Renal cortex interstitium (tissue), 15 donors: ENCODE measurements at places on chromosomes 6 and 20. TPM values are rescaled to one million over a fixed set of nuclear protein-coding genes. Genes with fewer than 3 reads are reported as not detected.

- DNase-seq: no peak
Observed at GRCh38 chr6:48713612-48714011, 602.6 kb upstream of the PTCHD4 start.

GRCh38 chr6:110693296-110693695, 122.0 kb downstream of the CDK19 start:
- DNase-seq: no peak

DNA sequence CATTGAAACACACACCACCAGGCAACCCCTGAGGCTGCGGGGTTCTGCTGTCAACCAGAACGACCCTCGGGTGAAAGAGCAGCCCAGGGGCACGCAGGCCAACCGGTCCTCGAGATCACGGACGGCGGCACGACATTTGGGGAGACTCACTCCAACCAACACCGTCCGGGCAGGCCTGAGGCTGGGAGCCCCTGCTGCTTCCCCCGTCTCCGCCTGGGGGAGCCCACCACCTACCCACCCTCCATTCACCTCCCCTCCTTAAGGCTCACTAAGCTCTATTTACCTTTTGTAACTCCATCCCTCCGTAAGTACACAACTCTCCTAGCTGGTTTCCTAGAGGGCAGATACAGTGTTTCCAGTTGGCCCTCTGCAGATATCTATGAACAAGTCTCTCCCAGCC, 971.3 kb upstream of the DEFB115 start:
- DNase-seq: no peak

DNA sequence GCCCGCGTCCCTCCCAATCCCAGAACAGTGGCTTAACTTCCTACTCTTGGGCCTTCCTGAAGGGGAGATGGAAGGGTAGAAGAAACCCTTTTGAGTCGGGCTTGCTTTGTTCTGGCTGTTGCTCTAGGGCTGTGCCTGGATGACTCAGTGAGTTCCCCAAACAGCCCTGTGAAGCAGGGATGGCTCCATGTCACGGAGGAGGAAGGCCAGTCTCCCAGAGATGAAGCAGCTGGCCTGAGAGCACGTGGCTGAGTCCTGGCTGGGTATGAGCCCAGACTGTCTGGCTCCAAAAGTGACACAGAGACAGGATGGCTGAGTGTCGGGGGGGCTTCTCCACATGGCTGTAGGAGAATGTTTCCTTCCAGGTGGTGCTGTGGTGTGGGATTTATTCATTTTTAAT, 4.6 kb downstream of the SYTL3 start:
- DNase-seq: no peak

- peak; percentile 79 for DNase-seq
Observed at GRCh38 chr20:50645253-50646068, 45.9 kb downstream of the RIPOR3 start.

DNA sequence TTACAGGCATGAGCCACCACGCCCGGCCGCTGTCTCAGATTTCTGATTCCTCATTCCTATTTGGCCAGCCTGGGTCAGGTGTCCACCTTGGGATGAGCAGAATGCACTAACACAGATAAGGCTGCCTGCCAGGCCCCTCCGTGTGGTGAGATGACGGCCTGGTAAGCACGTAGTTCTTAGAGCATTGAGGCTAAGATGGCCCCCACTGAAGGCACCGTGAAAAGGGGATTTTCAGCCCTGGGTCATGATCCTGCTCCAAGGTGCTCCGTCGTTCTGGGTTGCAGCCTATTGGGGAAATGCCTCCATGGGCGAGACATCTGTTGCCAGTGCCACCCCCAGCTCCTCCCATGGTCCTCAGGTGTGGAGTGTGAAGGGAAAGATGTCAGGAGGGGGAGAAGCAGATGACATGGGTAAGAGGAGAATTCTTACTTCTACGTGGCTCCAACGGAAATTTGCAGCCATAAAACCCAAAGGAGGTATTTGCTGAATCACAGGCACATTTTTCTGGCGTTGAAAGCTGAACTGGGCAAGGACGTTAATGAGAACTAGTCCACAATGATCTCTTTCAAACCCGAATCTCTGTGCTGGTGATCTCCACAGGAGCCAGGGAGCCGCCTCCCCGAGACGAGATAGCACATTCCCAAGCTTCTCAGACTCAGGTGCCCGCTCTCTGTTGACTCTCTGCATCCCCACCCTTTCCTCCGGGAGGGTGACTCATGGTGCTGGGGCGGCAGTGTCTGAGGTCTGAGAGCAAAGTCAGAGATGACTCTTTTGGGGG, 34.0 kb upstream of the BMP6 start:
- DNase-seq: no peak

GRCh38 chr6:165458134-165458533, 148.7 kb upstream of the C6orf118 start:
- no peak for DNase-seq

GRCh38 chr20:3276680-3277015, 37.7 kb upstream of the SLC4A11 start:
- no peak for DNase-seq

DNA sequence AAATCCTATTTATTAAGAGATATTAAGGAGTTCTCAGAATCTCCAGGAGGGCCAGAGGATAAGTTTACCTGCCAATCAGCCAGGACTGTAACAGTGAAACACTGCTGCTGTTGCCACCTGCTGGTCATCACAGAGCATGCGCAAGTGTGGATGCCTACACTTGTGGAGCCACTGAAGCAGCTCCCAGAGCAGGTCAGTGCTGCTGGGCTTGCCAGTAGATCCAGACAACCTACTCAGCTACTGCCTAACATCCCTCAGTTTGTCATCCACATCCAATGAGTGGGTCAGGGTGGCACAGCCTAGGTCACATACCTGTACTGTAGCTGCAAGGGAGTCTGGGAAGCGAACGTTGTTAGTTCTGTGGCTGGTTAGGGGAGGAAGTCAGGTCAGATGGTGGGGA, 18.3 kb upstream of the NHSL1 start:
- no peak for DNase-seq

DNA sequence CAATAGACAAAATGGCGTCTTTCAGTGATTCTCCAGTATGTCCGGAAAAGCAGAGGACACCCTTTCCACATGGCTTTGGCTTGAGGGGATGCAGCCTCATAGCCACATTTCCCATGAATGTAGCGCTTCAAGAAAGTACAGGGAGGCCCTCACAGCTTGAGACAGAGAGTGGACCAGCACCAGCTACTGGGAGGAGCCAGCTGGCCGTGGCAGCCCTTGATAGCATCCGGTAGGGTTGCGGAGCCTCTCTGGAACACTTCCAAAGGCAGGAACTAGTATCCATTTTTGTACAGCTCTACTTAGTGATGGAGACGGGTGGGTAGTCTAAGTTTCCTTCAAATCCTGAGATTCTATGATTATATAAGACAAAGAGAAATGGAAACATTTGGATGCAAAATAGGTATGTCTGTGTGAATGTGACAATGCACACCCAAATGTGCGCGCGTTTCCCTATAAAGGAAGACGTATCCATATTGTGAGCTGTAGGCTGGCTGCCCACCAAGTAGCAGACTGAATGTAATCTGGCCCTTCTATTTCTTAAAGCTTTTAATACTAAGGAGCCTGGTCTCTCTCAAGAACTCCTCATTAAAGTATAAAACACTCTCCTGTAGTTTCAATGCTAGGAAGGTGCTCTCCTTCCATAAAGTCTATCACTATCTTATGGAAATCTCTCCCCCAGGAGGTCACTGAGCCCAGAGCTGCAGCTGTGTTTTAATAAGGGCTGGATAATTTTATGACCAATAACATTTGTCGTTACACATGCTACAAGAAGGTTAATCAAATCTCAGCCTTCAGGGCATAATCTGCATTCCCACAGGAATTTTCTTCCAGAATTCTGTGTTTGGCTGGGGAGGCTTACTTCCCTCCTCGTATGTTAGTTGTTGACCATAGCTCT, 74.0 kb downstream of the SOBP start:
- no peak for DNase-seq

GRCh38 chr6:9178071-9178470, 742.7 kb upstream of the SLC35B3 start:
- DNase-seq: no peak

- no peak for DNase-seq
Observed at GRCh38 chr6:78059171-78059570, 406.3 kb downstream of the MEI4 start.

- no peak for DNase-seq
Observed at GRCh38 chr6:149118737-149119653, 198.5 kb upstream of the TAB2 start.

GRCh38 chr6:20182926-20183521, 29.2 kb downstream of the MBOAT1 start:
- no peak for DNase-seq

DNA sequence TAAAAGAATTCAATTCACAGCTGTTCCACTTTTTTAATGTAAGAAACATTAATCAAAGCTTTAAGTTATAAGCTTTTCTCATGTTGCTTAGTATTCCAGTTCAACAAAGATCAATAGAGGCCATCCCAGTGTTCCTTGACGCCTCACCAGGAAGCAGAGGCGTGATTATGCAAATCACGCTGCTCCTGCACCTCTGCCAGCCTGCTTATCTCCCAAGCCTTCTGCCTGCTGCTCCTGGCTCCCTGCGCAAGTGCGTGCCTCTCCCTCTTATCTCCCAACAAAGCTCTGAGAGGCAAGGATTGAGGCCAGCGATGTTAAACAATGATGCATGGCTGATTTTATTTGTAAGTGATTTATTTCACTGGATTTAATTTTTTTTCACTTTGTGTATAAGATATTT, 42.8 kb downstream of the INSM1 start:
- DNase-seq: no peak

GRCh38 chr6:21935561-21936028, 342.0 kb downstream of the SOX4 start:
- no peak for DNase-seq

GRCh38 chr6:11036351-11036740, 7.8 kb downstream of the ELOVL2 start:
- no peak for DNase-seq

GRCh38 chr20:37564388-37565133, 36.9 kb upstream of the BLCAP start:
- DNase-seq: no peak

DNA sequence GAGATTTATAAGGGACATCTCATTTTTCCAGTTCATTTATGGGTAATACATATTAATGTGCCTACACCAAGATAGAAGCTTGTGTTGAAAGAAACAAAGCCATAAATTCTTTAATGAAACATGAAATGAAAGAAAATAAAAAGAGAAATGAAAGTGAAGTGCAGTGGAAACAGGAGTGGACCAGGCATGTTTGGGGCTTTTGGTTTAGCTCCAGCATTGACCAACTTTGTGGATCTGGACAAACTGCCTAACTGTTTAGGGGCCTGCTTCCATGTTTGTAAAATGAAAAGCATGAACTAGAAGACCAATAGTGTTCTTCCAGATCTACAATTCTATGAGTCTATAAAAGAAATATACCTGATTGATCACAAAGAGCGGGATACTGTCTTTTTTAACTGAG, 124.9 kb downstream of the GJA10 start:
- no peak for DNase-seq

- DNase-seq: no peak
Observed at GRCh38 chr6:44670146-44670545, 282.6 kb downstream of the CDC5L start.

DNA sequence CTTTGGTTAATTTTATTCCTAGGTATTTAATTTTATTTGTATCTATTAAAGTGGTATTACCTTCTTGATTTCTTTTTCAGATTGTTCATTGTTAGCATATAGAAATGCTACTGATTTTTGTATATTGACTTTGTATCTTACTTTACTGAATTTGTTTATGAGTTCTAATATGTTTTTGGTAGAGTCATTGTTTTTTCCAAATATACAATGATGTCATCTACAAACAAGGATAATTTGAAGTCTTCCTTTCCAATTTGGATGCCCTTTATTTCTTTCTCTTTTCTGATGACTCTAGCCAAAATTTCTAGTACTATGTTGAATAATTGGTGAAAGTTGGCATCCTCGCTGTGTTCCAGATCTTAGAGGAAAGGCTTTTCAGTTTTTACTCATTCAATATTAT, 43.0 kb upstream of the HMGCLL1 start:
- DNase-seq: no peak

DNA sequence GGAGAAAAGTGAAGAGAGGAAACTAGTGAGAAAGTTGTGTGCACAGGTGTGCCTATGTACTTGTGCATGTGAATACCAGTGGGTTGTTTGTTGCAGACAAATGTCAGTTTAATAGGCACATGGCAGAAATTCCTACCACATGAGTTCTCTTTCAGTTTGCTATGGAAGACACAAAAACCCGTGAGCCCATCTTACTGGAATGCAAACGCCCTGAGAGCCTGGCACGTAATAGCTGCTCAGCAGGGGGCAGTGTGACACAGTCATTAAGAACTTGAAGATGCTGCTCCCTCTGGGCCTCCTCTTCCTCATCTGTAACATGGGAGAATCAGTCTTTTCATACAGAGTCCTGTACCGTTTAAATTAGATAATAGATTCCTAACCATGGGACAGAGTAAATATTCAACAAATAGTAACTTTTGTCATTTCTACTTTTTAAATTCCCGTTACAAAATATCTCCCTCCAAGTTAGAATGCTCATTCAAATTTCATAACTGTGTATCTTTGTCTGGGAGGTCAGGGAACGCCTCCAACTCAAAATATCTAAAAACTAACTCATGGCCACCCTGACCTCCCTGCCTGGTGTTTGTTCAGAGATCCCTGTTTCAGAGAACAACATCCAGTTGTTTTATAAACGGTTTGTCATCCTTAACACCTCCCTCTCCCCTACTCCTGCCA, 802.9 kb downstream of the MAFB start:
- peak; percentile 22 for DNase-seq

DNA sequence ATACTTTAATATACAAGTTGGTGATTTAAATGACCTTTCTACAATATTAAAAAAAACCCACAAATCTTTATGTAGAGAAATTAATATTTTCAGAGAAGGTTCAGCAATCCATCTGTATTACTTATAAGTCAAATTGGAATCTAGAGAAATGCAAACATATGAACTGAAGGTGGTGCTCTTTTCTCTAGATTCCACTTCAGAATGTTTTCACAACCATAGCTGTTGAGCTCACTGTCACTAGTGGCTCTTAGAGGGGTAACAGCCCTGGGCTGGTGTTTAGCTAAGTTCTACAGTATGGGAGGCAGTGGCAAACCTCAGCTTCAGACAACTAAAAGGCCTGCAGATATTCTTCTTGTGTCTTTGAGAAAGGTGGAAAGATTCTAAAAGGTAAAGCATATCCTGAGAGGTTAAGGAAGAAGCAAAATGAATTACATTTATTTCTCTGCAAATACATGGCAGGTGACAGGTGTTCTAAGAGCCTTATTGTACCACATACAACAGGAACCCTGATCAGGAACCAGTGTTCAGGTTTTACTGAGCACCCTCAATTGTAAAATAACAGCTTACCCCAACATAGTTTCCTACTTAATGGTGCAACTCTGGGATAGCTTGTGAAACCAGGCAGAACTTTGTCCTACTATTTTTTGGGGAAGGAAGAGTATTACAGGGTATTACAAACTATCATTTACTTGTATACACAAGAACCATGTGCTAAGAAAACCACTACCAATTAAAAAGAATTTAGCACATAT, 56.6 kb upstream of the SAMHD1 start:
- DNase-seq: no peak

GRCh38 chr20:36919715-36920333, 31.7 kb downstream of the SAMHD1 start:
- peak; percentile 27 for DNase-seq

- DNase-seq: no peak
Observed at GRCh38 chr20:34124469-34125249, 12.6 kb upstream of the EIF2S2 start.

- DNase-seq: no peak
Observed at GRCh38 chr6:110710115-110710514, 105.2 kb downstream of the CDK19 start.

CALHM5 gene
- polyA plus RNA-seq: 3.4 TPM

SLC25A27 gene
- polyA plus RNA-seq: 44.8 TPM

PLA2G7 gene
- polyA plus RNA-seq: 3.1 TPM

SLC35D3 gene
- polyA plus RNA-seq: 0.31 TPM

SLC52A3 gene
- polyA plus RNA-seq: 3.6 TPM

NKAIN2 gene
- polyA plus RNA-seq: 14.5 TPM

PNPLA1 gene
- 3.8 TPM for polyA plus RNA-seq

PROKR2 gene
- polyA plus RNA-seq: not detected

PSMB9 gene
- polyA plus RNA-seq: 5.1 TPM
